Hematopoietic multipotent progenitor cell treated with erythropoietin and hydrocortisone succinate and interleukin-3 and kit ligand, for 8 days (in vitro differentiated cells): ENCODE measurements at places on chromosomes 3 and 15.
A peak's percentile ranks its signal among the peaks of the same experiment; 100 is the strongest.

- DNase-seq, result no peak
Measured at GRCh38 chr3:14418296-14419250, 16.2 kb downstream of the SLC6A6 start.

DNA sequence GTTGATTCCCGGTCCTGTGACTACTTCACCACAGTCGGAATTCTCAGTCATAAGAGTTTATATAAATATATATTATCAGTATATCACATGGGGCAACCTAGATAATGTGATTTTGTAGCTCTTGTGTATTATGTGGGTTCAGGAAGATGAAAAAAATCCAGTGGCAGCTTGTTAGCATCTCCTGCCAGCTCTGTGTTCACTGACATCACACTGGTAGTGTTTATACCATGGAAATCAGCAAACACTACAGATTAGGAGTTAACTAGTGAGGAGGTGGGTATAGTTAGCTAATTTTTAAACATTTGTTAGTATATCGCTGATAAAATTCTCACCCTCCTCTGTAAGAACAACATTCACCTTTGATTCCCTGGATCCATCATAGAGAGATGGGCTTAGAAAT lies 44.5 kb upstream of the KCNMB2 start:
- DNase-seq, result no peak

GRCh38 chr15:22948056-22948455 lies 32.1 kb downstream of the CYFIP1 start:
- DNase-seq, result no peak

DNA sequence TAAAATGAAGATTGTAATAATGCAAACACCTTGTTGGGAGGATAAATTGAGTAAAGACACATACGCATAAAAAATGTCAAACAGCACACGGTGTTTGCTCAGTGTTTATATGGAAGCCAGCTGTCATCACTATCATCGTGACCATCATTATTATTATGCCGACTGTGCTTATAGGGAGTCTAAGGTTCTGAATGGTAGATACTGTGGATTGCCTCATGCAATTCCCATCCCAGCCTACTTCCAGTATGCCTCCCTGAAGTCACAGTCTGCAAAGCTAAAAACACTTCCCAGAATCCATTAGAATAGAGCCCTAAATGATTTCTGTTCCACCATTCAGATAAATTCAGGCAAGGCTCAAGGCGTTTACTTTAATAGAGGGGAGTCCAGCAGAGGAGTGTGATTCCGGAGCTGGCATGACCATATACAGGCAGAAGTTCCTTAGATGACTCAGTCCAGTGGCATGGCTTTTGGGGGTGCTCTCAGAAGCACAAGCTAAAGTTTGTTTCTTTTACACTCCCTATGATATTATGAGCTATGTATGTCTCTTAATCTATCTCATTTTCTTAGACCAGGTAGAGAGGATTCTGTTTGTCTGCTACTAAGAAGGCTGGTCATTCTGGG lies 148.7 kb downstream of the MEX3B start:
- DNase-seq, result no peak

DNA sequence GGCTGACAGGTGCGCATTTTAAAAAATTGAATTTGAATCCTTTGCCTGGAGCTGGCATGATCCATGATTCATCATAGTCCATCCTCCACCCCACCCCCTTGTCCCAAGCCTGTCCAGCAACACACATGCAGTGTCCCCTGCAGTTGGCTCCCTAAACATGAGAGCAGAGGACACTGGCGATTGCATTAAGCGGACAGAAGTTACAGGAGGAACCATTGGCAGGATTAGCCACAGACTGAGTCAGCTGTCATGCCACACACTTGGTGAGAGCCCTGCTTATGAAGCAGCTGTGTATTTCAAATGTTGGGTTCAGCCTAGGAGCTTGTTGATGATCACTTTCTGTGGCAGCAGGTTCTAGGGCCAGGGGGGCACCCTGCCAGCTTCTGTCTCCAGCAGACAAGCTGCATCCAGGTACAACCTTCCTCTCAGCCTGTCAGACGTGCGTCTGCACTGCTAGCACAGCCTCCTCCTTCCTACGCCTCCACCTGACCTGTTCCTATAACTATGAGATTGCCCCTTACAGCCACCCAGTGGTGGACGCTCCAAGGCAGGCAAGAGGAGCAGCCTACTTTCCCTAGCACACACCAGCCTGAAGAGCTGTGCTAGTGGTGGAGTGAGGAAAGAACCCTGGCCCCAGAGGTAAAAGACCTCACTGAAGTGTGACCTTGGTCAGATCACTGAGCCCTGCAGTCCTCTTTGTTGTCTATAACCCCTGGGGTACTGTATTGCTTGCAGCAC lies 121.9 kb downstream of the SLCO3A1 start:
- DNase-seq, result no peak

DNA sequence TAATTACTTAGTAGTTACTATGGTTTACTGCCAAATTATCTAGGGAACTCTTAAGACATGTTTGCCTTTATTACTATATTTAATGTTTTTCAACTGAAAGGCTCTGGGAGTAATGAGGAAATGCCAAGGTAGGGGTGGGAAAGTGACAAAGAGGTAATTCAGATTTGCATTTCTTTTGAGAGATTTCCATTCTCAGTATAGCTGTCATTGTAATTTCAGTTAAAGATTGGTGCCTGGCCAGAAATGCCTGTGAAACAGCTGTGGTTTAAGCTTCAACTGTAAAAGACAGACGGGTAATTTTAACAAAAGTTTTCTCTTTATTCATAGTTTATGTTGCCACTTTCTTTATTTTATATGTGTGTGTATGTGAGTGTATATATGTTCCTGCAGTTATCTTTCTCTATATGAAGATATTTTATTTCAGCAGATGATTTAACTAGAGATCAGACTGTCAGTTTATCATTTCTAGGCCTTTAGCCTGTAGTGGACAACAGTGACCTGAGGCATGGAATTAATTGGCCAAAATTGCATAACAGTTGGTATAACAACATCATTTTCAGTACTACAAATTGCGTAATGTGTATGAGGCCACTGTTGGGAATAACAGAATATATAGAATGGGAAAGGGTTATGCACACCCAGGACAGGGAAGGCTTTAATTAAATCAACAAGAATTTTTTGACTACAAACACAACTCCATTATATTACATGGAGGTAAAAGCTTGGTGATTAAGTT lies 119.0 kb downstream of the BBX start:
- no peak for DNase-seq

DNA sequence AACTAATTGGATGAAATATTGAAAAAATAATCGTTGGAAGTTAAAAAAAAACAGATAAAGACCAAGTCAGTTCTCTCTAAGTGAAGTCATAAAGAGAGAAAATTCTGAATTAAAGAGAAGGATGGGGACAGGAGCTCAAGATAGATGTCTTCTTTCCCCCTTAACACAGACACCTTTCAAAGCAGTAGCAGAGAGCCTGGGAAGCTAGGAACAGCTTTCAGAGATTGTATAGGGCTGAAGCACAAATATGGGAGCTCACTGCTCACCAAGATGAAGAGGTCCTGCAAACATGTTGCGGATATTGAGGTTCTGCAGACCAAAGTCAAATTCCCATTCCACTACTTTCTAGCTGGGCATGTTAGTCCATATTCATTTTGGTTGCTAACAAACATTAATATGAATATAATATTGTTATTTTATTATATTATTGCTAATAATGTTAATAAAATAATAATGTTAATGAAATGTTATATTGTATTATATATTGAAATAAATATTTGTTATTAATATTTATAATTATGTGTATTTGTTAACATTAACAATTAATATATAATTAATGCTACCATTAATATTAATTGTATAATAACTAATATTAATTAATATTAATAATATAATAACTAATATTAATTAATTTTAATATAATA lies 319.1 kb downstream of the OXSM start:
- DNase-seq, result no peak

- DNase-seq, result no peak
Measured at GRCh38 chr15:62099094-62099601, 32.4 kb downstream of the C2CD4A start.

- no peak for DNase-seq
Measured at GRCh38 chr3:121740896-121741295, 8.6 kb downstream of the GOLGB1 start.

- no peak for DNase-seq
Measured at GRCh38 chr3:15926871-15927270, 129.1 kb upstream of the ANKRD28 start.

DNA sequence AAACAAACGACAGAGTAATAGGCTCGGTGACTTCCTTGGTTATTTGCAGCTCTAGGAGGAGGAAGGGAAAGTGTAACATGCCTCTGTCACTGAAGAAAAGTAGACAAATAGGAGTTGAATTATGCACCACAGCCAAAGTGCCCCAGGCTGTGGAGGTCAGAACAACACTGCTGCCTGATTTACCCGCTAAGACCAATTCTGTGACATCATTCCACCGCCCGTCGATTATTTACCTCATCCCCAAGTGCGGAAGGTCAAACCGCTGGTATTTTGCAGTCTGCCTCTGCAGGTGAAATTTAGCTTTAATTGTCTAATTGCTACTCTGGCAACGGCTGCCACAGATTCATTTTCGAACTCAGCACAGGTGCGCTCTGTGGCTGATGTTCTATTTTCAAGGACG lies 106.3 kb upstream of the PRICKLE2 start:
- no peak for DNase-seq

- no peak for DNase-seq
Measured at GRCh38 chr3:25542492-25543039, 114.5 kb downstream of the RARB start.

GRCh38 chr15:36763685-36764084 lies 184.3 kb downstream of the CDIN1 start:
- no peak for DNase-seq

- no peak for DNase-seq
Measured at GRCh38 chr15:90807074-90807785, 61.2 kb upstream of the FURIN start.

GRCh38 chr3:178628037-178628436 lies 91.8 kb downstream of the KCNMB2 start:
- no peak for DNase-seq

DNA sequence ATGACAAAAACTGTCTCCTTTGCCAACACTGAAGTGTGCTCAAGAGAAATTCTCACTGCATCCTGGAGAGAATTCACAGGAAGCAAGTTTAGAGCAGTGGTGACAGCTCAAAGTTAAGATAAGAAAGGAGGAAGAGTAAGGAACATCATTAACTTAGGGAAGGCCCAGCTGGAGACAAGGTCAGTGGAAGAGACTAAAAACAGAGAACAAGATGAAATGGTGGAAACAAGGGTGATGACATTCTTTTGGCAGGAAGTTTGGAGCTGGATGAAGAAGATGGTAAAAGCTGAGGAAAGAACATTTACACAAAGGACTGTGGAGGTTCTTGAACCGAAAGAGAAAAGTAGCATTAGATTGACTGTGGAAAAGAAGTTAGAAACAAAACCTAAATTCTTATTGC lies 6.7 kb upstream of the SUCLG2 start:
- no peak for DNase-seq

GRCh38 chr3:31980530-31981205 lies 394 bp downstream of the OSBPL10 start:
- DNase-seq, result no peak

- no peak for DNase-seq
Measured at GRCh38 chr3:27802849-27803248, 80.7 kb upstream of the EOMES start.

GRCh38 chr15:51706926-51707608 lies 25.8 kb downstream of the SCG3 start:
- no peak for DNase-seq

DNA sequence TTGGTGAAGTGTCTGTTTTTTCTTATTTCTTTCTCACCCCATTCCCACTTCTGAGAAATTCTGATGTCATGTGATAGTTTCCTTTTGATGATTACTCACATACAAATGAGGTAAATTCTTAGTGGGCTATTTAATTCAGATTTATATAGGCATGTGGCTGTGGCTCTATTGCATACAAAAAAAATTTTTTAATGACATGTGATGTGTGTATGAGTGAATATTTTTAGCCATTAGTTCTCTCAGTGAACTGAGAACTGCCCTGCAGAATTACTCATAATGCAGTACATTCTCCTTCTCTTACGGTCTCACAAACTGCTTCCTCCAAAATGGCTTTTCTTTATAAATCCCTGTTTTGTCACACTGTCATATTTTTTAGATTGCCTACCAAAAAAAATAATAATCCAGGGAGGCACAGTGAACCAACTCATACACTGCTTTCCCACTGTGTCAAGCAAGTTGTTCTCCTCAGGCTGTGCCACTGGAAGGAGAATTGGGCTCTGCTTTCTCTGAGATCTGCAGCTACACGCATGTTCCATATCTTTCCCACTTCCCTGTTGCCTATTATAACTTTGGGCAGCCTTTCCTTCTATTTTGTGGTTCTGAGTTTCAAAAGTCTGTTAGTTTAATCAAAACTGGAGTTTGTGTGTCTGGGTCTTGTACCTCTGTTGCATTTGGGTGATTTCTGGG lies 415.7 kb upstream of the THBS1 start:
- DNase-seq, result no peak

GRCh38 chr15:72306211-72306785 lies 13.7 kb downstream of the CELF6 start:
- DNase-seq, result peak; percentile 16

GRCh38 chr3:106197532-106198194 lies 328.9 kb upstream of the CBLB start:
- peak; percentile 19 for DNase-seq

DNA sequence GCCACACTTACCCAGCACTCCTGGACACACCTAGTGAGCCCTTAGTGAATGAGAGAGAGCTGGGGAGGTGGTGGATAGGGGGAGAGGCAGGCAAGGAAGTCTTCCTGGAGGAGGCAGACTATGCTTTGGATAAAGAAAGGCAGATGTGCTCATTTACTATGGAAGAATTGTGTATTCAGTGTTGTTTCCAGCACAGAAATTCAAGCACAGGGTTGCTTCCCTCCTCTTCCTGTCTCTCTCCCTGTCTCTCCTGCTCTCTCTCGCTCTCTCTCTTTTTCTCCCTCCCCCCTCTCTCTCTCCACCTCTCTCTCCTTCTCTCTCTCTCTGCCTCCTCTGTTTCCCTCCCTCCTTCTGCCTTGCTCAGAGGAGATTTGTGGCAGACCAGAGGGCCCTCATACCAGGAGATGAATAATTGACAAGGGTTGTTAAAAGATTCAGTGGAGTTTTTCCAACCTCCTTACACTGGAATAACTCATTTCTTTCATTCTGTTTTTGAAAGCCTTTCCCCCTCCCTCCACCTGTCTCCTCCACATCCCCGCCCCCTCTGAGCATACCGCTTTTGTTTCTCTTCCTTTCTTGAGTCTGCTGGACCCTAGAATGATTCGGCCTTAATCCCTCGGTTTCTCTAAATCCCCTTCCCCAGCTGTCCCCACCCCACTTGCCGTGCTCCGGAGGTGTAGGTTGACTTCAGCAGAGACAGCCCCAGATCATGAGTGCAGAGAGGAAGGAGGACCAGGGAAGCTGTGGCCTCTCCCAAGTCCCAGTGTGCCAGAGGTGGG lies 65.6 kb downstream of the CCDC33 start:
- DNase-seq, result no peak

DNA sequence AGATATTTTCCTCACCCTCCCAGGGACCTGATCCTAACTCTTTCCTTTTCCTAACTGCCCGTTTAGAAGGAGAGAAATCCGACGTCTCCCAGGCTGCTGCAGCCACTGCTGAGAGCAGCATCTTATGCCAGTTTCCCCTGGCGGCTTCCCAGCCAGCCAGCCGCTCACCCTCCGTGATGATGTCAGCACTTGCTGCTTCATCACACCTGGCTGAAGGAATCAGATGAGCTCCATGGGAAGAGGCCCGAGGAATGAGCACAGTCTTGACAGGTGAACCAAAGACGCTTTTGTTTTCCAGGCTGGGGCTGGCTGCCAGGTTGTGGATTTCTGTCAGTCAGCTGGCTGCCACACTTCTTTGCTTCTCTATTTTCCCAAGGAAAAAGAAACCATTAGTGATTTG lies 445.1 kb upstream of the RBMS3 start:
- no peak for DNase-seq

GRCh38 chr3:30370681-30371271 lies 235.6 kb upstream of the TGFBR2 start:
- no peak for DNase-seq
